ENCODE measurements at places on chromosomes 16 and 17.

GRCh38 chr17:43517161-43517560, 29.0 kb downstream of the ETV4 start:
- H3K27me3 ChIP-seq = no peaks in the 10 kb centered on the region
- H3K4me1 ChIP-seq = no peaks in the 10 kb centered on the region
- H3K4me3 ChIP-seq = no peak overlapping the region

DNA sequence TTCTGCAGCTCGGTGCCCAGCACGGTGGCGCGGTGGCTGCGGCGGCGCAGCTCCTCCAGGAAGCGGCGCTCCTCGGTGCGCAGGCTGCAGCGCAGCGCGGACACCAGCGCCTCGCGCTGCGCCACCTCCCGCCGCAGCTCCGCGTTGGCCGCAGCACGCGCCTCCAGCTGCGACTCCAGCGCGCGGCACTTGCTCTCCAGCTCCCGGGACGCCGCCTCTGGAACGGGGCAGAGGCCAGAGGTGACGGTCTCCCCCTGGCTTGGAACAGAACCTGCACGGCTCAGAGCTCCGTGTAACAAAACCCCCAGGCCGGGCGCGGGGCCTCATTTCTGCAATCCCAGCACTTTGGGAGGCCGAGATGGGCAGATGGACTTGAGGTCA, 13.2 kb upstream of the CLUH start:
- H3K36me3 ChIP-seq = no peaks in the 10 kb centered on the region
- peak overlapping the region; percentile 17 for H3K4me3 ChIP-seq
- no peak overlapping the region for H3K27ac ChIP-seq
- peak; percentile 61 for DNase-seq
- peaks cover 11% of the 10 kb centered on the region for H3K4me1 ChIP-seq

- H3K4me3 ChIP-seq = no peak overlapping the region
- no peak overlapping the region for H3K27ac ChIP-seq
- no peaks in the 10 kb centered on the region for H3K27me3 ChIP-seq
- H3K36me3 ChIP-seq = no peaks in the 10 kb centered on the region
These were observed 596.2 kb downstream of the MAF start for GRCh38 chr16:79004309-79004708.

DNA sequence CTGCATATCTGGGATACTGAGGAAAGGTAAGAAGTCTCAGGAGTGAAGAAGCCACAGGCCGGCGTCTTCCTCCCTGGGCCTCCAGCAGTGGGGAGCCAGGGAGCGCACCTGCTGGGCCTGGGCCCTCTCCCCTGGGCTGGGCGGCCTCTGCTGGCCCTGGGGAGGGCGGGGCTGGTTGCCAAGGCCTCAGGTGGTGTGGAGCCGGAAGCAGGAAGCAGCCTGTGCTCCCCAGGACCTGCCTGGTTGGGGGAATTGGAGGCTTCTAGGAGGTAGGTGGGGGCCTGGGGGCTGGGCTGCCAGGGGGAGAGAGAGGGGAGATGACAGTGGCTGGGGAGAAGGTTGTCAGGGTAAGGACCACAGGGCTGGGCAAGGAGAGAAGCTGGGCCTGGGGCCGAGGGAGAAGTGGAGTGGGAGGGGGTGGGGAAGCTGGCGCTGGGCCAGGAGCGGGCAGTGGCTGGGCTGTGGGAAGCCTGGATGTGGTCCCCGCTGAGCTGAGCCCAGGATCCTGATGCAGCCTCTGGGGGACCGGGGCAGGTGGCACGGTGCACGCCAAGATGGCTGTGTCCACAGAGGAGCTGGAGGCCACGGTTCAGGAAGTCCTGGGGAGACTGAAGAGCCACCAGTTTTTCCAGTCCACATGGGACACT, at the start of gene SMIM22:
Gene SMIM22 (plus strand): TSS at position 189 of the 647 bp plus-strand sequence. CDS start 366 bp downstream, at position 555.
- peaks cover 2% of the 10 kb centered on the region for H3K36me3 ChIP-seq
- H3K27ac ChIP-seq = no peak within 1 kb of the TSS
- H3K4me3 ChIP-seq = no peak within 1 kb of the TSS
- H3K27me3 ChIP-seq = no peaks in the 10 kb centered on the region
- DNase-seq = no peak
- no peaks in the 10 kb centered on the region for H3K4me1 ChIP-seq

DNA sequence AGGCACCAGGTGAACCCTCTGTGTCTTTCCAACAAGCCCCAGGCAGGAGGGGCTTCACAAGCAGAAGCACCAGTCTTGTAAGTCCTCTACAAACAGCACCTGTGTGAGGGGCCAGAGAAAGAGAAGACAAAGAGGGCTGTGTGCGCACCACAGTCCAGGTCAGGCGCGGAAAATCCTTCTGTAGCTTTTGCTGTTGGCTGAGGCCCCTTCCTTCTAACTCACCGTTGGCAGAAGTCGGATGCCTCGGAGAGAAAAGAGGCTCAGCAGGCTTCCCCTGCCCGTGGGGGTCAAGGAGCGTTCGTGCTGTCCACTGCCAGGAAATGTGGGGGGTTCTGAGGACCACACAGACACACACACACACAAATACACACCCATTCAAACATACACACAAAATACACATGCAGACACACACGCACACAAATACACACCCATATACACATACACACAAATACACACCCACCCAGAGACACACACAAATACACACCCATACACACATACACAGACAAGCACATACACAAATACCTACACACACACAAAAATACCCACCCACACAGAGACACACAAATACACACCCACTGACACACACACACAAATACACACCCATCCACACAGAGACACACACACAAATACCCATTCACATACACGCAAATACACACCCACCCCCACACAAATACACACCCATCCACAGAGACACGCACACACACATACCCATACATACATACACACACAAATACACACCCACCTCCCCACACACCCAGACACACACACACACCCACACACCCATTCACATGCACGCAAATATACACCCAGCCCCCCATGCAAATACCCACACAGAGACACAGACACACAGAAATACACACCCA, 6.8 kb downstream of the ZG16B start:
- H3K27me3 ChIP-seq = no peaks in the 10 kb centered on the region
- H3K4me3 ChIP-seq = no peak overlapping the region
- peaks cover 4% of the 10 kb centered on the region for H3K4me1 ChIP-seq
- DNase-seq = no peak
- H3K36me3 ChIP-seq = no peaks in the 10 kb centered on the region
- H3K27ac ChIP-seq = no peak overlapping the region

GRCh38 chr16:20001856-20002707, 71.6 kb downstream of the GPR139 start:
- no peak for DNase-seq
- H3K4me1 ChIP-seq = peaks cover 5% of the 10 kb centered on the region
- H3K27me3 ChIP-seq = no peaks in the 10 kb centered on the region
- no peak overlapping the region for H3K4me3 ChIP-seq
- no peak overlapping the region for H3K27ac ChIP-seq
- H3K36me3 ChIP-seq = no peaks in the 10 kb centered on the region

DNA sequence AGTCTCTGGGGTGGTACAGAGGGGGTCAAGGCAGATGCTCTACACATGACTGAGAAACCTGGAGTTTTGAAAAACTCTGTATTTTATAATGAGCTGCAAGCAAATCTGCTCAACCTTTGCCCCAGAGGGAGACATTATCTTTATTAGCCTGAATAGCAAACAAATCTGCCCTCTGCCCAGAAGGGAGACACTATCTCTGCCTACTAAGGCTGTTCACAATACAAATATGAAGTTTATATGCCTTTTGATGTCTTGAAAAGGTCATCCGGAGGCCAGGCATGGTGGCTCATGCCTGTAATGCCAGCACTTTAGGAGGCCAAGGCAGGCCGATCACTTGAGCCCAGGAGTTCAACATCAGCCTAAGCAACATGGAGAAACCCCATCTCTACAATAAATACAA, 11.0 kb upstream of the XYLT1 start:
- no peaks in the 10 kb centered on the region for H3K4me1 ChIP-seq
- H3K27ac ChIP-seq = no peak overlapping the region
- H3K27me3 ChIP-seq = no peaks in the 10 kb centered on the region
- H3K36me3 ChIP-seq = no peaks in the 10 kb centered on the region
- no peak overlapping the region for H3K4me3 ChIP-seq
- DNase-seq = no peak

GRCh38 chr17:60641810-60642220, 35.8 kb upstream of the BCAS3 start:
- no peak overlapping the region for H3K27ac ChIP-seq
- peak; percentile 15 for DNase-seq
- no peaks in the 10 kb centered on the region for H3K27me3 ChIP-seq

- no peak overlapping the region for H3K27ac ChIP-seq
- no peak for DNase-seq
- H3K27me3 ChIP-seq = 0 out of 2 replicates have a peak, but pooled peaks cover 4% of the 10 kb centered on the region
These were observed 177.2 kb downstream of the ENGASE start for GRCh38 chr17:79251824-79252223.

GRCh38 chr17:40427002-40427491, 9.4 kb upstream of the TOP2A start:
- H3K27me3 ChIP-seq = no peaks in the 10 kb centered on the region
- H3K27ac ChIP-seq = no peak overlapping the region
- H3K36me3 ChIP-seq = no peaks in the 10 kb centered on the region
- DNase-seq = peak; percentile 40
- peaks cover 3% of the 10 kb centered on the region for H3K4me1 ChIP-seq

GRCh38 chr16:23699100-23699499, 13.9 kb downstream of the ERN2 start:
- peaks cover 10% of the 10 kb centered on the region for H3K4me1 ChIP-seq
- H3K36me3 ChIP-seq = no peaks in the 10 kb centered on the region
- no peak overlapping the region for H3K27ac ChIP-seq

GRCh38 chr16:756428-756827, 4.1 kb upstream of the MSLN start:
- H3K4me3 ChIP-seq = no peak overlapping the region
- no peak overlapping the region for H3K27ac ChIP-seq
- peaks cover under 1% of the 10 kb centered on the region for H3K4me1 ChIP-seq
- DNase-seq = no peak
- H3K36me3 ChIP-seq = no peaks in the 10 kb centered on the region
- H3K27me3 ChIP-seq = no peaks in the 10 kb centered on the region

- H3K27ac ChIP-seq = no peak overlapping the region
- no peaks in the 10 kb centered on the region for H3K36me3 ChIP-seq
- H3K27me3 ChIP-seq = no peaks in the 10 kb centered on the region
These were observed 11.7 kb downstream of the TRIM37 start for GRCh38 chr17:59094861-59095530.

GRCh38 chr16:67150047-67150832, 558 bp downstream of the B3GNT9 start:
- H3K27me3 ChIP-seq = peaks cover 27% of the 10 kb centered on the region
- peaks cover 9% of the 10 kb centered on the region for H3K4me1 ChIP-seq
- H3K27ac ChIP-seq = no peak overlapping the region
- peaks cover 18% of the 10 kb centered on the region for H3K36me3 ChIP-seq
- DNase-seq = peak; percentile 94

- H3K4me1 ChIP-seq = peaks cover 12% of the 10 kb centered on the region
- no peak for DNase-seq
- no peak overlapping the region for H3K4me3 ChIP-seq
- H3K36me3 ChIP-seq = peaks cover 8% of the 10 kb centered on the region
- no peak overlapping the region for H3K27ac ChIP-seq
These were observed 3.8 kb downstream of the LITAFD start for GRCh38 chr16:8885674-8886592.

DNA sequence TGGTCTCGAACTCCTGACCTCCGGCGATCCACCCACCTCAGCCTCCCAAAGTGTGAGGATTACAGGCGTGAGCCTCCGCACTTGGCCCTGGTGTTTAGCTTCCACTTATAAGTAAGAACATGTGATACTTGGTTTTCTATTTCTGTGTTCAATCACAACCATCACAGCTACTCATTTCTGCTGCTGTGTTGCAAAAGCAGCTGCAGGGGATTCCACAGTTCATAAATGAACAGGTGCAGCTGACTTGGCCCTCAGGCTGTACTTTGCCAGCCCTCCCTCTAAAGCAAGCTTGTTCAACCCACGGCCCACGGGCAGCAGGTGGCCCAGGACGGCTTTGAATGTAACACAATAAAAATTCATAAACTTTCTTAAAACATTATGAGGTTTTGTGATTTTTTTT, 79.2 kb downstream of the SLC39A11 start:
- H3K27me3 ChIP-seq = no peaks in the 10 kb centered on the region
- DNase-seq = no peak
- H3K36me3 ChIP-seq = no peaks in the 10 kb centered on the region

GRCh38 chr16:56093055-56093454, 98.2 kb upstream of the GNAO1 start:
- H3K36me3 ChIP-seq = no peaks in the 10 kb centered on the region
- H3K27me3 ChIP-seq = no peaks in the 10 kb centered on the region
- H3K4me3 ChIP-seq = no peak overlapping the region

GRCh38 chr17:29574732-29575510, 6.4 kb downstream of the TP53I13 start:
- peaks cover 6% of the 10 kb centered on the region for H3K27me3 ChIP-seq
- no peak overlapping the region for H3K27ac ChIP-seq
- DNase-seq = no peak
- peaks cover 9% of the 10 kb centered on the region for H3K36me3 ChIP-seq

- H3K4me3 ChIP-seq = no peak overlapping the region
- H3K27ac ChIP-seq = no peak overlapping the region
- DNase-seq = no peak
- no peaks in the 10 kb centered on the region for H3K27me3 ChIP-seq
These were observed 100.3 kb downstream of the ZFHX3 start for GRCh38 chr16:72947379-72948237.

DNA sequence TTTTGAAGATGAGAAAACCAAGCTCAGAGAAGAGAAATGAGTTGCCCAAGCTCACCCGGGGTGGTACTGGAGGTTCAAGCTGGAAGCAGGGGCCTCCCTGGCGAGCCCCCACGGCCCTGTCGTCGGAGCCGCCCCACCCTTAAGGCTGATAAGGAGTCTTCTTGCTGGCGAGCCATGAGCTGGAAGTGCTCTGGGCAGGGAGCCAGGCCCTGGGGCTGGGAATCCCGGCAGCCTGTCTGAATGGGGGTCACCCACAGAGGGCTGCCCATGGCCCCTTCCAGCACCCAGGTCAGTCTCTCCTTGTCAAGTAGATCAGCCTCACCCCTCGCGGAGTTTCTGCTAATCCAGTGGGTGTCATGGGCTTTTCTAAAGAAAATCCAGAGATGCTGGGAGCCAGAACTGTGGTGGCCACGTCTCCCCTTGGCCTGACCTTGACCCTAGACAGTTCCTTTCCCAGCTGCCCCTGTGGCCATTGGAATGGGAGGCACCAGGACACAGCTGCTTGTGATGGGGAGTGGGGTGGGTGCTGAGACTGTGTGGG, 1.2 kb upstream of the P2RX1 start:
- no peaks in the 10 kb centered on the region for H3K27me3 ChIP-seq
- H3K4me3 ChIP-seq = no peak overlapping the region
- DNase-seq = no peak
- H3K36me3 ChIP-seq = no peaks in the 10 kb centered on the region

- H3K36me3 ChIP-seq = no peaks in the 10 kb centered on the region
- DNase-seq = no peak
- no peaks in the 10 kb centered on the region for H3K4me1 ChIP-seq
- no peak overlapping the region for H3K27ac ChIP-seq
- no peaks in the 10 kb centered on the region for H3K27me3 ChIP-seq
- H3K4me3 ChIP-seq = no peak overlapping the region
These were observed 442.3 kb upstream of the MON1B start for GRCh38 chr16:76748461-76749348.

GRCh38 chr17:74922172-74922571, 883 bp downstream of the USH1G start:
- H3K36me3 ChIP-seq = no peaks in the 10 kb centered on the region
- DNase-seq = no peak
- peak overlapping the region; percentile 74 for H3K4me3 ChIP-seq
- H3K4me1 ChIP-seq = no peaks in the 10 kb centered on the region

- no peak overlapping the region for H3K4me3 ChIP-seq
- peaks cover 24% of the 10 kb centered on the region for H3K4me1 ChIP-seq
- DNase-seq = no peak
These were observed 121.2 kb upstream of the CIBAR2 start for GRCh38 chr16:85233516-85233915.

- no peaks in the 10 kb centered on the region for H3K27me3 ChIP-seq
- H3K4me3 ChIP-seq = no peak overlapping the region
- H3K4me1 ChIP-seq = peaks cover 6% of the 10 kb centered on the region
These were observed 9.5 kb downstream of the ZNF764 start for GRCh38 chr16:30548416-30549253.
